GM23248 (cell line): ENCODE measurements at places on chromosomes 4 and X.
A peak's percentile ranks its signal among the peaks of the same experiment; 100 is the strongest.

DNA sequence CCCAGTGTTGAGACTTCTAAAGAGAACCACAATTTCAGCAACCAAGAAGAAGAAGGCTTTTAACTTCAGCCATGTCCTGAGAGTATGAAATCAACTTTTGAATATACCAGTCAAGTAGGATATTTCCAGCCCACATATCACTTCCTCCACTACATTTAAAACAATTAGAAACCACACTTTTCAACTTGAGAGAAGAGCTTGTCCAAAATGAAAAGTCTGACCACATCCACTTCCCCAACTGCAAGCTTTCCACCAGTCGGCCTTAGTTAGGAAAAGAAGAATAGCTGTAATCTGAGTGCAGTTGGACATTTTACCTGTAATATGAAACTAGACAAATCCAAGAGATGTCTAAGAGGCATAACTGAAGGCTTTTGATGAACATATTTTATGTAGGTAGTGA lies 101.9 kb upstream of the SLC7A11 start:
- DNase-seq: no peak

DNA sequence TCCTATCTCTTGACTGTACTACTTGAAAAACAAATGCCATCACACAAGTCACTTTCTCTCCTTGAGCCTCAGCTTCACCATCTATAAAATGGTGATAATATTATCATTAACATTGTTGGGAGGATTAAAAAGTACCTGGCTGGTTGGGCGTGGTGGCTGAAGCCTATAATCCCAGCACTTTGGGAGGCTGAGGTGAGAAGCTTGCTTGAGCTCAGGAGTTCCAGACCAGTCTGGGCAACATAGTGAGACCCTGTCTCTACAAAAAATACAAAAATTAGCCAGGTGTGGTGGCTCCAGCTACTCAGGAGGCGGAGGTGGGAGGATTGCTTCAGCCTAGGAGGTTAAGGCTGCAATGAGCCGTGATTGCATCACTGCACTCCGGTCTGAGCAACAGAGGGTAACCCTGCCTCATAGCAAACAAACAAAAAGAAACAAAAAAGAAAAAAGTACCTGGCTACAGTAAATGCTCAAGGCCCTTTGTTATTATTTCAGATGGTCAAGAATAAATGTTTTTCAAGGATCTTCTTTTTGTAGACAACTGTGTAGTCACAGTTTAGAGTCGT lies 120.3 kb downstream of the CHRNA9 start:
- peak; percentile 13 for DNase-seq

- DNase-seq: no peak
Observed at GRCh38 chr4:162849937-162850336, 316.8 kb downstream of the NAF1 start.

DNA sequence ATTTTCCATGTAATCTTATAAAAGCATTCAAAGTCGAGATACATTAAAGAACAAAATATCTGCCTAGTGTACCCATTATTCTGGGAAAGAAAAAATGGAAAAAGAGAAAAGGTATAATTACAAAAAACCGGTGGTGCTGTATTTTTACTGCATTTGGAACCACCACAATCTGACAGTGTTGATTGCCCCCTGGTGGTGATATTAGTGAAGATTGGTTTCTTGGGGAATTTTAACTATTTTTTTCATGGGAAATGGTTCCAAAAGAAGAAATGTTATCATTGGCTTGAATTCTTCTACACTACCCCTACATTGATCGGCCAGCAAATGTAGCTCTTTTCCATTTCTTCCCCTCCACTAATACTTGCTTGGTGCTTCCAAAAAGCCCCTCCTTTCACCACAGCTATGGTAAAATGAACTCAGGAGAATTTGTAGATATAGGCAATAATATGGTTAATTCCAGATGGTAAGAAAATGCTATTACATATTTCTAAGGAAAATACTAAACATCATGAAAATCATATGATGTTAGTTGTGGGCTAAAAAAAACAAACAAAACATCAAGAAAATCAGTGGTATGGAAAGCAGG lies 50.0 kb downstream of the COX18 start:
- peak; percentile 76 for DNase-seq

GRCh38 chrX:9368262-9368661 lies 96.6 kb upstream of the TBL1X start:
- no peak for DNase-seq

- no peak for DNase-seq
Observed at GRCh38 chrX:57232658-57233360, 53.7 kb upstream of the FAAH2 start.

DNA sequence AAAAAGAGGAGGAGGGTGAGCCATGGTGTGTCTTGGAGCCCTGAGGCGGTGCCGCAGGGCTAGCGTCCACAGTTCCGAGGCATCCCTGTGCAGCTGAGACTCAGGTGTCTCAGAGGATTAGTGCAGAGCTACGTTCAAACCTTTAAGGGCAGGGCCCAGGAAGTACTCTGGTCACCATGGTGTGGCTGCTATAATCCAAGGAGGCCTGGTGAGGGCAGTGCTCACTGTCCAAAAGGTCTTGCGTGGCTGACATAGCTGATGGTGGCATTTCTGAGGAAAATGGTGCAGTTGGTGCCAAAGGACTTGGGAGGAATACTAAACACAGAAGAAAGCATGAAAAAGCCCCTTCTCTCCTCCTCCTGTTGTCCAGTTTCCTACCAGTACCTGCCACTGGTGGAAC lies 146.9 kb downstream of the DCHS2 start:
- DNase-seq: no peak

- no peak for DNase-seq
Observed at GRCh38 chr4:37664696-37665095, 21.5 kb downstream of the RELL1 start.

GRCh38 chrX:151929126-151929525 lies 16.4 kb downstream of the MAGEA4 start:
- DNase-seq: no peak

- no peak for DNase-seq
Observed at GRCh38 chr4:89242864-89243732, 64.5 kb downstream of the GPRIN3 start.

- DNase-seq: no peak
Observed at GRCh38 chrX:275476-275966, 5.7 kb upstream of the PLCXD1 start.

DNA sequence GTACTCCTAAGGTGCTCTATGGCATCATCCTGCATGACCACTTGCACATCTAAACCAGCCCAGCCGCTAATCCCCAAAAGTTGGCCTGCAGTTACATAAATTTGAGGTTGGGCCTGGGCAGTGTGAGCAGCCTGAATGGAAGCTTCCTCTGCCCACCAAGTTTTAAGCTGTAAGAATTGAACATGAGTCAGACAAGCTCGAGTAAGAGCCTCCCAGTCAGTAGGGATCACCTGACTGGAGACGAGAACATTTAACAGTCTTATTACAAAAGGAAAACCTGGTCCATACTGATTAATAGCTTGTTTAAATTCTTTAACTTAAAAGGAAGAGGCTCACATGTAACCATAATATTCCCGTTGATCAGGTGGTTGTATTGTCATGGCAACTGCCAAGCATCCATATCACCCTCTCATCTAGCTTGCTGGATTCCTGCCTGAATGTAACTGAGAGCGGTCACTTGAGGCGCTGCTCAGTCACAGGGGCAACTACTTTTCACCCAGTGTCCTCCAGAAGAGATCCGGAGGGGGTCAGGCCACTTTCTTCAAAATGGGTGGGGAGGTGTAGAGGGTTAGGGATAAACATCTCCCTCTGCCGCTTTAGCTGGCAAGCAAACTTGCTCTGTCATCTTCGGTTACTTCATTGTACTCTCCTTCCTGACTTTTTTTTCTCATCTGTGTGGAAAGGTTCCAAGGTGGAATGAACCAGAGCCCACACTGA lies 56.6 kb upstream of the WDR1 start:
- peak; percentile 89 for DNase-seq

DNA sequence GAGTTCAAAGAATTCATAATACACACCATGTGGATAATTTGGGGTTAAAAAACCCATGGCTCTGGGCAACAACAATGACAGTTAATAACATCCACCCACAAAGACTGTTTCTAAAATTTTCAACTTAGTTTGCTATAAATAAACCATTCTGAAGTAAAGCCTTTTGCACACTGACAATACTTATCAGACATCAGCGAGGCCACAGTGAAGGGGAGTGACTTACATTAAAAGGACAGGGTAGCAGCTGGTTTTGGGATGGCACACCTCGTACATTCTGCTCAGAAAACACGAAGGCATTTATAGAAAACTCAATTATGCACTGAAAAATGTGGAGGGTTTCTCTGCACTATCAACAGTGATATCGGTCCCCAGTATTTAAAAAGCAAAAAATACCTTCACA lies 4.9 kb upstream of the ASB11 start:
- no peak for DNase-seq

DNA sequence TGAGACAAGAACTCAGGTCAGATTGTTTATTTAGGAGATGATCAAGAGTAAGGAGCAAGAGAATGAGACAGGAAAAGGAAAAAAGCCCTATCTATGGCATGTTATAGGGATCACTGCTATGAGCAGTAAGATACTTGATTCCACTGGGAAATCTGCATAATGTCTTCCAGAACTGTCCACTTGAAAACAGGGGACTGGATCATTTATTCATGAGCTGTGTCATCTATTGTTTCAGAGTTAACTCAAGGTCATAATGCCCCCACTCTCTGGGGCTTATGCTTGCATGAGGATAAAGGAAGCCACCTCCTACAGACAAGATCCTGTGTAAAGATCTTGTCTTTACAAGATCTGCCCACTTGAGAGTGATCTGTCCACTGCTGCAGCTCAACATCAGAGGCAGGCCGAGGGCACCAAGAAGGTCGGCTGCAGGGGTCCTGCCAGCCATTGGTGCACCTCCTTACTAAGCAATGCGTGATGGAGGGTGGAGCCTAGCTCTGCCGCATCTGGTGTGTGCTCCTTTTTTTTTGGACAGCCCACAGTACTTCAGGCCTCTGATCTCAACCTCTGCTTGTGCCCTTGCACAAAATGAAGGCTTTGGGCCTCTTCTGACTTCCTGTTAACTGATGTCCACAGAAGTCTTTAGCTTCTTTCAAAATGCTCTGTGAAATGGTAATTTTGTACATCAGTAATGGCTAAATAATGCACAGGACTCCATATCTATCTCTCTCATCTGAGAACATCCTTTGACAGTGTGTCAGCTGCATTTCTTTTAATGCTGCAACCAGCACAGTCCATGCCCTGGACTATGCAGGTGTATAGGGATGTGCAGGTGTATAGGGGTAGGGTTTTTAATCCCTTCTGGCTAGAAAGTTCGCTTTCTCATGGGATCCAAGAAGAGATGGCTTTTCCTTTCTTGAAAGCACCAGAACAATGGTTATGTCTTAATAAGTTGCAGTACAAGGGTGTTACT lies 95.9 kb upstream of the TRPC3 start:
- DNase-seq: no peak

DNA sequence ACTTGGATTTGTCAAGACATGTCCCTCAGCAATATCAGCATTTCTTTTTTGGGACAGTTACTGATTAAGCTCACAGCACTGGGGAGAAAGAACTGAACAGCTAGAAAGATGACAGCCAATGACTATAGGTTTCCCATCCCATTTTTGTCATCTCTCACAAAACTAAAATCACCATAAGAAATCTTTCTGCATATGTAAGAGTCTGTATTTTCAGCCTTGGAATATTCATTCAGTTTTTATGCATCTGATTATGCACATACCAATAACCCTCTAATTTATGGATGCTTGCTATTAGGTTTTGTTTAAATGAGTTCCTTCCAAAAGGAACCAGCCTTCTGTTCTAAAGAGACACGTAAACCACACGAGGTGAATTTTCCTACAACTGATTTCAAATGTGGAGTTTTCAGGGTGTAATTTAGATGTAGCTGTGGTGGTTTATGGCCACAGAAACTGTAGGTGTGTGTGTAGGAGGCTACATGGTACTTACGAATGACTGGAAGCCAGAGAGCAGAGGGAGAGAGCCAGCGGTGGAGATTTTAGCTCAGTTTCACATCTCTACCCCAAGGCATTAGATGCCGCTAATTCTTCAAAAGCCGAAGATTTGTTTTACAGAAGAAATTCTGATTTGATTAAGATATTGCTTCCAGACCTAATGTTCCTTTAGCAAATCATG lies 55.3 kb downstream of the AFF2 start:
- DNase-seq: no peak

GRCh38 chrX:110741213-110741796 lies 54.3 kb downstream of the CHRDL1 start:
- DNase-seq: peak; percentile 85

GRCh38 chr4:147096667-147097604 lies 151.3 kb upstream of the TTC29 start:
- peak; percentile 70 for DNase-seq

DNA sequence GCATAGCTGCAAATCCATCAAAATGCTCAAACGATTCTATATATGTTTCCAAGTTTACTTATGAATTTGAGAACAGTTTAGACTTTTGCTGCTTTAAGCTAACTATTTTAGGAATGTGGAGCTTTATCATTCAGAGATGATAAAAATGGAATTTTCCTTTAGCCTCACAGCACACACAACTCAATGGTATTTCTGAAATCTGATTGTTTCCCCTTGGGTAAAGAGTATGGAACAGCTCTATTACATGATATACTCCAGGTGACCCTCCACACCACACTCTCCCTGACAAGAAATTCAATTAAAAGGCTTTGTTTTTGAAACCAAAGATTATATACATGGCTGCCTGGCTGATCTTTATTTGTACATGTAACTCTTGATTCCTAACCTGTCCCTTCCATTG lies 120.0 kb downstream of the LUZP4 start:
- no peak for DNase-seq

DNA sequence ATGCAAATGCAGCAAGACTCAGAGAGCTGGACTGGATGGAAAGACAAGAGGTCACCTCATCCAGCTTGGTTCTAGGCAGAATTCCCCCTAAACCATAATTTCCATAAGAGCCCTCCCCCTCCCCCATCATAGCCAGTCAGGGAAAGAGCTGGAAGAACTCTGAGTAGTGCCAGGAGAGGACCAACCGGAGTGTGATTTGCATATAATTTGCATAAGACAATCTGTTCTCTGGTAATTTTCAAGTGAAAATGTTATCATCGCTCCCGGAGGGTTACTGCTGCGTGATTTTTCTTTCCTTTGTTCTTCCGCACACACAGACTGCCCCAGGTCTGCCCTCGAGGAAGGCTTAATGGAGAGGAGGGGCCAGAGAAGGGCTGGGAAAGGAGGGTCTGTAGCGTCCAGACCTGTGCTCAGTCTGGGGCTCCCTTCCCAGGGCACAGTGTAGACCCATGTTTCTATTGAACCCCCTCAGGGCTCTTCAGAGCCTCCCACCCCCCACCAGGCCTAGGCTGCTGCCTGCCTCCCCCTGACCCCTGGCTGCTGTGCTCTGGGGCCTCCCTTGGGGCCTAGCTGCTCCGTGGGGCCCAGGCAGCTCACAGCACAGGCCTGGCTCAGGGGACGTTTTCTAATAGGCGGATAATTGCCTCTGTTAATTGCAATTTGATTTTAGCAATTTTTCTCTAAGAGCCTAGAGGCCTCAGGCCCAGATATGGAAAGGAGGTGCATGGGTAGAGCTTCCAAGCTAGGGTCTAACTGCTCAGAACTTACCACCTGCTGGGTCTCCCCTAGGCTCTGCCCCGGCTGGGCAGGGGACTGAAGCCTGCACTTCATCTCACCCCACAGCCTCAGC lies 90.4 kb upstream of the PJA1 start:
- no peak for DNase-seq
